ENCODE measurements at places on chromosomes 16 and 17.

DNA sequence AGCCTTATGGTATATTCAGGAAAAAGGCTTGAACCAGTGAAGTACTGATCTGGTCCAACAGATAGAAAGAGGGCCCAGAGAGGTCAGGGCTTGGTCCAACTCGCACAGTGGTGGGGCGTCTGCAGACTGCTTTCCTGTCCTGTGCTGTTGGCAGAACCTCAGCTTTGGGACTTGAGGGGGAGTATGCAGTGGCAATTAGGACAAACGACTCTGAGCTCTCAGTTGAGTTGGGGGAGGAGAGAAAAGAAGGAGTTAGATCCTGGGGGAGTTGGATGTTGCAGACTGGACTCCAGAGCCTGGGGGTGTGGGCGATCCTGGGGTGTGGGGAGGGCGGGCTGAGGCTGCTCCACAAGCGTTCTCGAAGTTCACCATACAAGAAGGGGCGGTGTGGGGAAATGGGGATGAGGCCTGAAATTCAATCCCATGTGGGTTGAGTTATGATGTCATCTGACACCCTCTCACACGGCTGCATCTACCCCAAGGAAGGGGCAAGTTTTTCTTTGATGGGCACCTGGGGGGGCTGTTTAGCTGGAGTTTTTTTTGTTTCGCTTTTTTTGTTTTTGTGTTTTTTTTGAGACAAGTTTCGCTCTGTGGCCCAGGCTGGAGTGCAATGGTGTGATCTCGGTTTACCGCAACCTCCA is 14.6 kb downstream of the GRB7 start:
- DNase-seq, result no peak

- no peak for DNase-seq
These were observed 7.5 kb upstream of the ALKBH5 start for GRCh38 chr17:18176176-18176575.

GRCh38 chr17:539066-539465 is 175.6 kb downstream of the VPS53 start:
- no peak for DNase-seq

- DNase-seq, result no peak
These were observed 204.5 kb upstream of the ZFHX3 start for GRCh38 chr16:73252446-73252845.

DNA sequence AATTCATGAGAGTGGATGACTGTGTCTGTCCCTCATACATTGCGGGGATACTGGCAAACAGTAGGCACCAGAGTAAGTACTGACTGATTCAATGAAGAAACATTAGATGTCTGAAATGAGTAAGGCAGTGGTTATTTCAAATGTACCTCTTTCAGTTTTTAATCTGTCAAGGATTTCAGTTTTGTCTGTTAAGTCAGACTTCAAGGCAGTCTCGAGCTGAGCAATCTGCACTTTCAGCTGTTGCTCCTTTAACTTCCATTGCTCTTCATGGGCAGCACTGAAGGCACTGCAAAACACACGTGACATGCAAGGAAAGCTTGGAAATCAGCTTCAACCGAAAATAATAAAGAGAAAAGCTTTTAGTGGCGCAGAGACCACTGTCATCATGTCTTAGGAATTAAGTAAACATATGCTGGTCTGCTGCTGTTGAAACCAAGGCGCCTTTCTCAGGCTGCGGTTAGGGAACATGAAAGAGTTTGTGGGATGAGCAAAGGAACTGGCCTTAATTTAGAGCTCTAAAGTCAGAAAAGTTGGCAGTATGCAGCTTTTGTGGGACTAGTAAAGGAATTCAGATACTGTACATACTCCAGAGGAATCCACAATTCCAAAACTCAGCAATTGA is 38.8 kb downstream of the RPGRIP1L start:
- no peak for DNase-seq

- no peak for DNase-seq
These were observed 4.0 kb upstream of the PERCC1 start for GRCh38 chr16:1426734-1427471.
